ENCODE measurements at places on chromosomes 4 and X.
A peak's percentile ranks its signal among the peaks of the same experiment; 100 is the strongest.

GRCh38 chrX:27746516-27746915 lies 61.3 kb upstream of the MAGEB10 start:
- DNase-seq, result no peak

GRCh38 chr4:37828843-37829242 lies 2.4 kb downstream of the PGM2 start:
- no peak for DNase-seq

- DNase-seq, result no peak
These were observed 99.5 kb downstream of the EFHC2 start for GRCh38 chrX:44244008-44244407.

DNA sequence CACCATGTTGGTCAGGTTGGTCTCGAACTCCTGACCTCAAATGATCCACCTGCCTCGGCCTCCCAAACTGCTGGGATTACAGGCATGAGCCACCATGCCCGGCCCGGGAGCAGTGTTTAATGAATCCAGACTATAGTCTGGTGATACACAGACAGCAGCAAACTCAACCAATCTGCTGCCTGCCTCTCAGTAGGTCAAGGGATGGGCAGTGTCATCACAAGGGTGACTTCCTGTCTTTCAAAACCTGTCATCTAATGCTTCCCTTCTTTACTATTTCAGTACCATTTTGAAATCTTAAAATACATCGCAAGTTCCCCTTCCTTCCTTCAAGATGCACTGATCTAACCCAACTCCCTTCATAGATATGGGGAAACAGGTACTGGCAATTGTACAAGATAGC lies 8.4 kb downstream of the RPL39 start:
- DNase-seq, result no peak

- DNase-seq, result no peak
These were observed 40.8 kb downstream of the SLC34A2 start for GRCh38 chr4:25696409-25696808.

DNA sequence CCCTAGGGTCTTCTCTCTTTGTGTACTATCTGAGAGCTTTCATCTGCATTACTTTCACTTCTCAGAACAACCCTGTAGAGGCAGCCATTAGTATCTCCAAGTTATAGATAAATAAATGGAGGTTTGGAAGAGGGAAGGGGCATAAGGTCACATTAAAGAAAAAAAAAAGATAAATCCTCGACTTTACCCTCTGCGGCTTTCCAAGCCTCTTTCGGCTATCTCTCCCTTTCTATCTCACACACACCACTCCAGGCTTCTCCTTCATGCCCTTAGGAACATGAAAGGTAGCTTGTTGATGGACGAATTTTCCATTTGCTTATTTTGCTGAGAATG lies 660 bp upstream of the ARHGEF9 start:
- no peak for DNase-seq

GRCh38 chr4:107896158-107896645 lies 35.1 kb upstream of the CYP2U1 start:
- no peak for DNase-seq

- DNase-seq, result peak; percentile 14
These were observed 268.1 kb downstream of the ANK2 start for GRCh38 chr4:113317523-113317922.

- no peak for DNase-seq
These were observed at the start of gene EMCN for GRCh38 chr4:100517864-100518341. TSS of gene EMCN (minus strand) at chr4:100518022. CDS start at chr4:100517914, 108 bp downstream.

GRCh38 chrX:17670874-17671273 lies 66.4 kb upstream of the SCML1 start:
- DNase-seq, result no peak

DNA sequence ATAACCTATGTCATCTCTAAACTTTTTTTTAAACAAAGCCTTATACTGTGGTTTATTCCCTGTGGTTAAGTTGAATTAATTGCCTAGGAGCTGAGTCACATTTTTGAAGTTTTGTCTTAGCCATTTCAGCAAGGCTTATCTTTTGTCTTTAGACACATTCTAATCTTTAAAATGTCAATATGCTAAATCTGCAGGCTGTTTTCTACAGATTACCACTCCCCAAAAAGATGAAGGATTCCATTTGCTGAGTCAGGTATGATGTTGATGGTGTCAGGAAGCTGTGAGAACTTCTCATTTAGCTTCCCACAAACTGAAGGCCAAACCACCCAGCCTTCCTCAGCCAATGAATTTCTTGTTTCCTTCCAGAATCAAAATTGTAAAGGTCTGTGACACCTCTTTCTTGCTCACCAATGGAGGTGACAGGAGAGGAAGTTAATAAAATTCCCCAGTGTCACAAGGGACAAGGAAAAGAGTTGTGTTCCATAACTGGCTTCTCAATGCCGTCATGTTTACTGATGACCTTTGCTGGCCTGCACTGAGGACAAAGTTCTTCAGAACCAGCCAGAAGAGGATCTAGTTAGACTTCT lies 3.7 kb upstream of the CXCL6 start:
- no peak for DNase-seq

- DNase-seq, result no peak
These were observed 63.1 kb upstream of the NDP start for GRCh38 chrX:44036336-44036735.

DNA sequence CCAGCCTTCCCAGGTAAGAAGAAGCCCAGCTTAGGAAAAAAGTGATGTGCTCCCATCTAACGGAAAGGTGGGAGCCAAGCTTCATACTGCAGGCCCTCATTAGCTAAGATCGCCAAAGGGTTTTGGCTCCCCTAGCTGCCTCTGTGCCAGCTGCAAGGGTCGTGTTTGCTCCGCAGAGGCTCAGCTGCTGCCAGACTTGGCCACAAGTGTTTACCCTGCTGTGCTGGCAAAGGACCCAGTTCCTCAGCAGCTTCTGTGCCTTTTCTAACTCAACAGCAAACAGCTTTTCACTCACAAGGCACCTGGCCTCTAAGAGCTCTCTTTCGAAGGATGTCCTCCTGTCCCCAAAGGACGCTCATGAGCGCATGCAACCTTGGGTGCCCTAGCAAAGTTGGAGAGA lies 12.2 kb upstream of the VMA21 start:
- DNase-seq, result no peak

GRCh38 chr4:83108101-83108861 lies 6.2 kb downstream of the PLAC8 start:
- DNase-seq, result no peak

GRCh38 chrX:65587616-65588526 lies 53.3 kb upstream of the LAS1L start:
- peak; percentile 71 for DNase-seq

DNA sequence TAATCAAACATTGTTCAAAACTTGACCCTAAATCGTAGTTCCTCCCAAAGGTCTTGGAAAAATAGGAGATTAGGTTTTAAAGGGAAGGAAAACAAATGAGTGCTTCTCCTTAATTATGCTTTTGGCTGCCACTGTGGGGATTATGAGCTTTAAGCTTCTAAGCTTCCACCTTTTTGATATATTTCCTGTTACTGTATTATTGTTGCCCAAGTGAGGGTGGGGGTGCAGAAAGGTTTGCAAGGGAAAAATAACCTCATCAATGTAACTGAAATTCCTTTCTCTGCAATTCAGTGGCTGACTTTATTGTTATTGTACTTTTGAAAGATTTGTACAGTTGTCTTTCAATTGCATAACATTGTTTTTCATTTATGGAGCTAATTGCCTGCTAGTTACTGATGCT lies 285.1 kb downstream of the FRMPD4 start:
- no peak for DNase-seq

DNA sequence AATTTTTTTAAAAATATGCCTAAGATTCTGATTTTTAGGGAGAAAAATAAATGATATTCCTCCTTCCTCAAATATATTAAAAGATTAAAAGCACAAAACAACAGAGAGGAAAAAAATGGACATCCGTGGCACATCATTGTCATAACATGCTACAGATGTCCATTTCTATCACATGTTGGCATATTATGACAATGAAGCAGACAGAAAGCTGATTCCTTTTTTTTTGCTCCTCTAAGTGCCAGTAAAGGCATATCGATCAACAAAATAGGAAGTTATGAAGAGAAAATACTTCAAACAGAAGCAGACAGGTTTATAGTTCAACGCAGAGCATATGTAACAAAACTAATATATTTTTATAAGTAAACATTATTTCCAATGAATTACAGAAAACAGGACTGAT lies 11.2 kb downstream of the KLHL8 start:
- no peak for DNase-seq

GRCh38 chr4:99447079-99447478 lies 11.9 kb upstream of the ADH7 start:
- DNase-seq, result no peak

GRCh38 chr4:156523991-156524390 lies 447.6 kb downstream of the PDGFC start:
- DNase-seq, result no peak

GRCh38 chr4:109078724-109079123 lies 223.7 kb downstream of the COL25A1 start:
- DNase-seq, result no peak

GRCh38 chr4:58871509-58871908 lies 1761.3 kb upstream of the IGFBP7 start:
- no peak for DNase-seq

- DNase-seq, result peak; percentile 39
These were observed 121.2 kb upstream of the PDLIM3 start for GRCh38 chr4:185656467-185656931.

DNA sequence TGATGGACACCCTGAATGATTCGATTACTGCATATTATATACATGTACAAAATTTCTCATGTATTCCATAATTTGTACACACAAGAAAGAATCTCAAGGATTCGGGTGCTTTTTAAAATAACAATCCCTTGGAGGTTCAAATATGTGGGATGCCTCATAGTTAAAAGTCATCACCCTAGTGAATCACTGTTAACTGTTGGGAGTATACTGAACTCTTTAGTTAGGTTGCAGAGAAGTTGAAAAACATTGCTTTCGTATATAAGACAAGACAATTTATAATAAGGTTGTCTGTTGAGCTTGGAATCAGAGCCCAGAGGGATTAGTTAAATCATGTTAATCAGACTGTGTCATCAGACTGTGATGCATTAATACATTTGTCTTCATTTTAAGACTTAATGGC lies 15.6 kb downstream of the DCK start:
- no peak for DNase-seq

GRCh38 chrX:105282077-105282476 lies 61.6 kb upstream of the TEX13A start:
- no peak for DNase-seq

DNA sequence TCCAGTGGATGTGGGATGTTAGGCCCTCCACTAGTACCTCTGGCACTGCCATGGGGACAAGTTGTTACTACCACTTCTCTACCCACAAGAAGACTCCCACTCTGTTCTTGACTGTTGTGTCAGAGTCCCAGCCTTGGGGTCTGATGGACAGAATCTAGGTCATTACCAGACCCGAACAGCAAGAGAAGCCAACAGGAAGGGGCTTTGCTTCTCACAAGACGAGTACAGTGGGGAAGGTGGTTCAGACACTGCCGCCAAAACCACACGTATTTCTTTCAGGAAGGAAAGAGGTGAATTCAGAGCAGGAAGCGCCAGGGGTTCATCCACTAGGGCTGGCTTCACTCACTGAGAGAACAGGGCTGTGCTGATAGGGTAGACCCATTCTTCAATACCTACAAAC lies 161.3 kb upstream of the KIT start:
- no peak for DNase-seq

- no peak for DNase-seq
These were observed 3.7 kb downstream of the SRPX2 start for GRCh38 chrX:100647739-100648138.

GRCh38 chr4:70614184-70614555 lies 14.4 kb upstream of the ENAM start:
- DNase-seq, result no peak

DNA sequence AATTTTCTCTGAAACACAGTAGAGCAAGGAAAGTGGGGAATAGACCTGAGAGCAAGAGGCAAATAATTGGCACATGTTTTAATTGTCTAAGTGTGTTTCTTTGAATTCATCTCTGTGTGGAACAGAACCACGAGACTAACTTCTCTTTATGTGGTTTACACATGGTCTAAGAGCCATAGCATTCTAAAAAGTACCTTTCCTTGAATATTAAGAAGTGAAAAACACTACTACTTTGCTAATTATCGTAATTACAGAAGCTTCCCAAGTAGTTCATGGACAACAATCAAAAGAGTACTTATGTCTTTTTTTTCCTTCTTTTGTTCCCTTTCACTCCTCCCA lies 2.9 kb upstream of the CYBB start:
- no peak for DNase-seq

DNA sequence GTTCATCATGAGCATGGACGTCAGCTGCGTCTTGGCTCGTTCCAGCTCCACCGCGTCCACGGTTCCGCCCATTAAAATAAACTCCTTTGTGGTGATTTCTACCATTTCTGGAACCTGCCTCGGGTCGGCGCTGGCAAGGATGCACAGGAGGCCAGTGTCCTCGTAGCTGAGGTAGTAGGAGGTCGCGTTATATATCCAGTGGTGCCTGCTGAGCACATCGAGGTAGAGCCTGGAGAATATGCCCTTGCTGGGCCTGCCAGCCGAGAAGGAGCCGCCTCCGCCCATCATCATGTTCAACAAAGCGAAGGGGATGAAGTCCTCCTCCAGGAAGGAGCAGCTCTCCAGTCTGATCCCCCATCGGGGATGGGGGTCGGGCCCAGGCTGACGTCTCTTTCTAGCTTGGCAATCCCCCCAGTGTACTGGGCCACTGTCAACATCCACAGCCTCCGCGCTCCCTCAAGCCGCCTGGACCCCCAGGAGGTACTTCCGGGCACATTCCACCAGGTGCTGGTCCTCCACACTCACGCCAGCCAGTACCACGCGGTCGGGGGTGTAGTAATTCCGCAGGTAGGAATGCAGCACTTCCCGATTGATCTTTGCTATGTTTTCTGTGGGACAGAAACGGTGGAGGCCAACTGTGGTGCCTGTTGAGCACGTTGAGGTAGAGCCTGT lies 120.9 kb upstream of the GRID2 start:
- DNase-seq, result no peak

DNA sequence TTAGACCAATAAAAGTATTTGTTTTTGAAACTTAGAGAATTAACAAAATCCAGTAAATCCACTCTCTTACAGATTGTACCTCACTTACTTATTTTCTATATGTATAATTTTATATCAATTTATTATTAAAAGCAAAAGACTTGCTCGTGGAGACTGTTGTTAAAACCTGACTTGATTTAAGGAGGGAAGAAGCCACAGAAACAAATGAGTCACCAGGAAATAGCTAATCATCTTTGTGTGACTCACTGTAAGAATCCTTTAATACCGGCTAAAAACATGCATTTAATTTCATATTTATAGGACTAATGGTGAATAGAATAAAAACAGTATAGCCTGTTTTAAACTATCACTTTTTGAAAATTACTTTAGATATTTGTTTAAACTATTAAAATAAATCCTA lies 29.9 kb upstream of the UBE2NL start:
- DNase-seq, result no peak
